Common myeloid progenitor, CD34-positive (primary cell): ENCODE measurements at places on chromosomes 1 and 21.

DNA sequence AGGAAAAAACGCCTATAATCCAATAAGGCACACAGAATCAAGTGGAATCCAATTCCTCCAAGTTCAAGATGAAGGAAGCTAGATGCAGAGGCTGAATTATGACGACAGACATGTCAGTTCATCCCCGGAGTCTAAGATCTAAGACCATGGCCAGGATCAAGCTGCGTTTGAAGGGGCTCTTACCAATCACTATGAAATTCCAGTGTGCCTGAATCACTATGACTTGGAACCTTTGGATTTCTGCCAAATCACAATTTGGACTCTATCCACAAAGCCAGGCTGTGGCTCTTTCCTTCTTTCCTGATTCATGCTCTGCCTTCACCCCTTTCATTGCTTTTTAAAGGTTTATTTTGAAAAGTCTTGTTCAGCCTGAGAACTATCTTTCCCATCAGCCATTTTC lies 17.1 kb downstream of the OLIG2 start:
- no peak for DNase-seq

GRCh38 chr1:10516925-10517676 lies 42.4 kb downstream of the PEX14 start:
- DNase-seq = no peak

DNA sequence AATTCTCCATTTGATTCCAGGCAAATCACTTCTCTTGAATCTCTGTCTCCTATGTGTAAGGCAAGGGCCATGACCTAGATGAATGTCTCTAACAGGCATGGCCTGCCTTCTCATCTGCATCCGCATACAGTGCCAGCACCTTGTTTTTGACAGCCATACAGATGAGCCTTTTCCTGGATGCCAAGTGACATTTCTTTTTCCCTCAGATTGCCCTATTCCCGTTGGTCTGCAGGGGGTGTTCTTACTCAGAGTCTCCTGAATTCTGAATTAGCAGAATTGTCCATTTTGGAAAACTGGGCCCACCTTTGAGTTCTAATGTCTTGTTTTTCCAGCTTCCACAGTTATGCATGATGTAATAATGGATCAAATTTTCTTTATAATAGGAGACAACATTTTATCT lies 88.0 kb upstream of the ADAR start:
- DNase-seq = peak; percentile 10

GRCh38 chr1:232634096-232634495 lies 4.2 kb upstream of the SIPA1L2 start:
- no peak for DNase-seq

- DNase-seq = no peak
These were observed 34.4 kb upstream of the ARF1 start for GRCh38 chr1:228048120-228048519.

GRCh38 chr1:235864931-235865525 lies 1.7 kb downstream of the LYST start:
- DNase-seq = no peak

GRCh38 chr1:205028924-205029323 lies 14.1 kb upstream of the CNTN2 start:
- no peak for DNase-seq

- no peak for DNase-seq
These were observed 10.0 kb downstream of the TPM3 start for GRCh38 chr1:154181944-154182343.

DNA sequence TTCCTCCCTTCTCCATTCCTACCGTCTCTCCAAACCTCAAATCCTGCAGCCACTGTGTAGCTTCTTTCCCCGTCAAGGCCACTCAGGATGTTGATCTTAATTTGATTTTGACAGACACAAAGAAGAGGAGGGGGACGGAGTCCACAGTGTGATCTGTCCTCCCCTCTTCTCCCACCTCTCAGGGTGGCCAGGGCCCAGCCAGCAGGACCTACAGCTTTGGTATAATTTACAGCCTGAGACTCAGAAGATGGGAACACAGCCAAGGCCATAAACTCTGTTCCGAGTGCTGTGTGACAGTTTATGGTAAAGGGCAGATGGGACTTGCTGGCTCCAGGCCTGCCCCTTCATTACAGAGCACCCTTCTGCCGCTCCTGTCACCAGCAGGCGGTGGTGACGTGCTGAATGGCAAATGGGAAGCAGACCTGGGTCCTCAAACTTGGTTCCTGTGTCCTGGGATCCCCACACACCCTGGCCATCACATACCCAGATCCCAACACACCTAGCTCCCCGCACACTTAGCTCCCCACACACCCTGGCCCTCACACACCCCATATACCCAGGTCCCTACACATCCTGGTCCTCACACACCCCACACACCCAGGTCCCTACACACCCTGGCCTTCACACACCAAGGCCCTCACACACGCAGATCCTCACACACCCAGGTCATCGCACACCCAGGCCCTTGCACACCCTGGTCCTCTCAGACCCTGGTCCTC lies 71.6 kb downstream of the CD2 start:
- peak; percentile 29 for DNase-seq

DNA sequence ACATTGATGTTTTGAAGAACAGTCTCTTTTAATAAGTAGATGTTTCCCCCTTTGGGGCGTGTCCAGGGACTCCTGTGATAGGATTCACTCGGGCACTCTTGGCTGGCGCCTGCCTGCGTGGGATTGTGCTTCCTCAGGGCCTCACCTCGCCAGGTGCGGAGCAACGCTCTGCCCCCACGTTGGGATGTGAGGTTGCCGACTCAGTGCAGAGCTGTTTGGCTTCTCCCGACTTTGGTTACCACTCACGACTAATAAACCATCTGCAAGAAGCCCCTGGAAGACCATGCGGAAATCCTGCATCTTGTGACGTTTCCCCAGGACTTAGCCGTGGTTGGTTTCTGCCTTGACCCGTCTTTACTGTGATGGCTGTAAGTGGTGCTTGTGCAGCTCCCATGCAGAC lies 106.4 kb downstream of the PCBP3 start:
- DNase-seq = no peak

DNA sequence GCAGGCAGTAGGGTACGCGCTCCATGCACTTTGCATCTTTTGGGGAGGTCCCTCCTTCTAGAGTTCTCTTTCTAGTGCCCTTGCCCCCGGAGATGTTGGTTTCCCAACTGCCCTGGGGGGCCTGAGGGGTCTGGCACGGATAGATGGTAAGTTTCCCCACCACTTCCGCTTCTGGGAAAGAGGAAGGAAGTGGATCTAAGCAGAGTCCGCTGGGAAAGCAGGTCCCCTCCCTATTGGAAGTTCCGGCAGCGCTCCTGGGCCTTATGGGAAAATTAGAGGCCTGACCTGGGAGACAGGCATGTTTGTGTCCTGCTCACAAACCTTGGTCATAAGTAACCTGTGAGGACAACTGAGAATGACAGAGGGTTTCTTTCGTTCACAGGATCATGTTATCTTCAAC lies 274.4 kb downstream of the RPS6KC1 start:
- no peak for DNase-seq

GRCh38 chr1:228211531-228212414 lies 3.9 kb downstream of the OBSCN start:
- no peak for DNase-seq

DNA sequence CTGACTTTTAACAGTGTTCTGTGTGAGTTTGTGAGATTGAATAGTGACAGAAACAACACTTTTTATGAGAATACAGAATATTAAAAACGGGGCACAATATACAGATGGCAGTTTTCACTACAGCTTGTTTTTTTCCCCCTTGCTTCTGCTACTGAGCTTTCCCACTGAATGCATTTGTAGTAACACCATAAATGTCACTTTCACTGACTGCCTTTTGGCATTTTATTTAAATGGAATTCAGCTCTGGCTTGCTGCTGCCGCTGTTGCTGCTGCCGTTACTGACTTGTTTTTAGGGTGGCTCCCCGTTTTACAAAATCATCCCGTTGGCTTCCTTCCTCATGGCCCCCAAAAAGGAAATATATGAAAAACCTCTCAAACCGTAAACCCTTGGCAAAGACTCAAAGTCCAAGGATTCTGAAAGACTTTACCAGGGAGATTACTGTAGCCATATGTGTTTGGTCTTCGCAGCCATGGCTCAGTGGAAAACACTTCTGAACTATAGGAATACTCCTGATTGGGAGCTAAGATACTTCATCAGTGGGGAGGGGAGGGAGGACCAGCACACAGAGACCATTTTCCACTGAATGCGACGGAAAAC lies 151.0 kb downstream of the NUF2 start:
- no peak for DNase-seq

- no peak for DNase-seq
These were observed 42.8 kb upstream of the MARK1 start for GRCh38 chr1:220485131-220485530.
